Activated CD4-positive, alpha-beta T cell treated with anti-CD3 and anti-CD28 coated beads, Interleukin-2, amount 50 U/mL, for 24 hours (primary cell): ENCODE measurements at places on chromosomes 3 and 15.

DNA sequence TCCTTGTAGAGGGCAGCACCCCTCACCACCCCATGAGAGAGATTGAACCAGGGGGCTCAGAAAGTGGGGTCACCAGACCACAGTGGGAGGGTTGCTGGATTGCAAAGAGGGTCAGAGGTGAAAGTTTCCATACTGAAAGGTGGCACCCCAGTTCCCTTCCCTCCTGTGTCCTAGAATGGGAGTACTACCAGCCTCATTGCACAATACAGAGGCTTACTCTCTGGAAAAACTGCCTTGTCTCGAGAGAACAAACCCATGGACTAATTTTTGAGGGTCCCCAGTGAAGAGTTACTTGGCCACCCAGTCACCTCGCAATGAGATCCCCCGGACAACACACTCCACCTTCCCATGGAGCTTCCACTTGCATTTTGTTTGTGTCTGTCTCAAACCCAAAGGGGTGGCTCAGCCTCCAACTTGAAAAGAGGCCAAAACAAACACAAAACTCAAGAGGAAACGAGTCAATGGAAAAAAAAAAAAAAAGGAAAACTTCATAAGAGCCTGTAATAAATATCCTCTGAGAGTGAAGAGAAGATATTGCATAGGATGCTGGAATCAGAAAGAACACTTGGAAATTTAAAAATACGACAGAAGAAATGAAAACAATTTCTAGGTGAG lies 18.6 kb downstream of the MESP2 start:
- no peak for DNase-seq

DNA sequence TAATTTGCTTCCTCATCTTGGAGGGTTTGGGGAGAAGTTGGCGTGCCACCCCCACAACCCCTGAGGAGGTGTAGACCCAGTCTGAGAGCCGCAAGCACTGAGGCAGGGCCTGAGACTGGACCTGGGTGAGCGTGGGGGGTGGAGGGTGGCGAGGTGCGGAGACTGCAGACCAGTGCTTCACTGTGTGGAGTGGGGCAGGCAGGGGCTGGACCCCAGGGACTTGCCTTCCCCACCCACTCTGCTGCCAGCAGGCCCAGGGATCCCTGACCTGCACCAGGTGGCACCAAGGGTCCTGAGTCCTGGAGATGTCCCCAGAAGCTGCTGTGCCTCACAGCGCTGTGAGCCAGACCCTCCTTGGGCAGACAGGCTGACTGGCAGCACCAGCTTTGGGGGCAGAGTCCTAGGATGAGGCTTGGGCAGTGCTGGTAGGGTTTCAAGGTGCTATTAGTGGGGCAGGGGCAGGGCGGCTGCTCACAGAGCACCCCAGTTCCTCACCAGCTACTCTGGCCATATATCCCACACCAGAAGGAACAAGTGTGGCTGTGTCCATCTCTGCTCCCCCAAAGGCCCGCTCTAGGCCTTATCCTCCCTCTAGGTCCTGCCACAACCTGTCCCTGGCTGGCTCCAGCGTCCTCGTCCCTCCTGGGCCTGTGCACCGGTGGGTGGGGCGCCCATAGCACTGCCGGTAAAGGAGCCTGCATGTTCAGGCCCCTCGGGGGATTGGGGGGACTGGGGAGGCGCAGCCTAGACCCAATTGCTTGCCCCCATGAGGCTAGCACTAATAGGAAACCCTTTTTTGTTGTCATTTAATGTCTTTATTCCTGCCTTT lies 11.8 kb downstream of the ZBTB47 start:
- DNase-seq: no peak

- no peak for DNase-seq
These were observed 83.4 kb upstream of the WNT7A start for GRCh38 chr3:13963137-13963886.

DNA sequence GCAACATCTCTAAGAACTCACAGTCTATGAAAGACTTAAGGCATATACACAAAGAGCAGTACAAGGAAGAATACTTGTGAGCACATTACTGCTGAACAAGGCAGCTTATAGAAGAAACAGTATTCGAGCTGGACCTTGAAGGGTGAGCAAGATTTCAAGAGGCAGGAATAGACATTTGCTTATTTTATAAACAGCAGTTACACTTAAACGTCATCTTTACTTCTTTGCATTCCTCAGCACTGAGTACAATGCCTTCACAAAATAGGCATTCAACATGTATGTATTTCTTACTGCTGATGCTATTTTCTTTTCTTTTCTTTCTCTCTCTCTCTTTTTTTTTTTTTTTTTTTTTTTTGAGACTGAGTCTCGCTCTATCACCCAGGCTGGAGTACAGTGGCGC lies 205.8 kb downstream of the ZIC4 start:
- DNase-seq: no peak

- no peak for DNase-seq
These were observed 17.3 kb upstream of the HRH1 start for GRCh38 chr3:11136830-11137626.
